Fibroblast of lung (primary cell): ENCODE measurements at places on chromosomes 16 and 17. TPM values are rescaled to one million over a fixed set of nuclear protein-coding genes. Genes with fewer than 3 reads are reported as not detected.

Gene VAT1L
- total RNA-seq: 15.7 and 86.9 TPM in 2 replicates

Gene SPNS3
- not detected in 2 replicates for total RNA-seq

Gene MRM3
- total RNA-seq: 17.5 and 21.1 TPM in 2 replicates

Gene NDUFB10
- total RNA-seq: 149 TPM in 2 replicates

Gene PLSCR3
- 18.7 and 25.4 TPM in 2 replicates for total RNA-seq

Gene UBALD2
- total RNA-seq: 2.6 and 7.3 TPM in 2 replicates

DNA sequence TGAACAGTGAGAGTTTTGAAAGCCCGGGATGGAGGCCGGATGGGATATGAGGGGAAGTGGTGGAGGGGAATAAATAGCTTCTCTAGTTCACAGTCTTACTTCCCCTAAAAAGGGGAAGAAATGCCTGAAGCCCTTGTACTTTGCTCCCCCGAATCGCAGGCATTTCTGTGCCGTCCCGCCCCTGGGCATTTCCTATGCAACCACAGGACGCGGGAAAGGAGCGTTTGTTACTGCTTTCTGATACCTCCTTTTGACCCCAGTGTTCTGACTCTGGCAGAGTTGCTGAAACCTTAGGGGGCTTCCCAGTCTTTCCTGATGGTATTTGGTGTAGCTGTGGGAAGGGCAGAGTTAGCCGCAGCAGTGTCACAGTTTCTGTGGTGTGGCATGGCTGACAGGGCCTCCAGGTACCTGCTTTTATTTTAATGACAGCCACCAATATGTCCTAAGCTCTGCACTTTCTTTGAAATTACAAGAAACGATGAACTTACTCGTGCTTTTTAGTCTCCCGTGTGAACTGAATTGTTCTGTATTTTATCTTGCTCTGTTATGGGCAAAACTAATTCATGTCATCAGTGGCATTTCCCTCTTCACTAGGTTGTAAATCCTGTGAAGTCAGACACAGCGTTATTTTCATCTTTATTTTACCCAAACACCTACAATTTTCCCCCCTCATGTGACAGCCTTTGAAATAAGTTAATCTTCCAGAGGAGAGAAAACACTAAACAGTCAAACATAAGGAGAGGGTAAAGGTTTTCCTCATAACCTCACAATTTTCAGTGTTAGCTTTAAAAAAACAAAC lies 27.1 kb downstream of the USP10 start:
- DNase-seq: no peak

- DNase-seq: no peak
Measured at GRCh38 chr17:60345233-60345632, 46.7 kb downstream of the USP32 start.

DNA sequence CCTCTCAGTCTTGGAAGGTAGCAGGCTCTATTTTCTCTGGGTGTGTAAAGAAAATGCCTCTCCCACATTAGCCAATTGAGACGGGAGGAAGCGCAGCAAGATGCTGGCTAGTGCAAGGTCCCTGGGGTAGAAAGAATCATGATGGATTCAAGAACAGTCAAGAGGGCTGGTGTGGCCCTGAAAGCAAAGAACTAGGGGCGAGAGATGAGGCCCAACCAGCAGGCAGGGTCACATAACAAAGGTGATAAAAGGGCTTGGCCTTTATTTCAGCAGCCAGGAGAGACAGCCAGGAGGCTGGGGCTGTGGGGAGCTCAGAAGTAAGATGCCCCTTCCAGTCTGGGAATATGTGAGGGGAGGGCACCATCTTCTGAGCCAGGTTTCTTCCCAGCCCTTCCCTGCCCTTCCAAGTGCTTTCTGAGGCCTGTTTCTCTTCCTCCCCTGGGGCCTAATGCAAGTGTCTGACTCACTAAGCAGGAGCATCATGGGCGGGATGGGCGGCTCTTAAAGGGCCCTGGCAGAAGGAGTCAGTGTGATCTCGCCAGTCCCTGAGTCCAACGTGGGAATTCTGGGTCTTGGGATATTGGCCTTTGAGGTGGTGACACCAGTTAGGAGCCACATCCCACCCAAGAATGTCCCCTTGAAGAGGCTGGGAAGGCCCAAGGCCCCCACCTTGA lies 3.9 kb upstream of the NLRC5 start:
- DNase-seq: peak; percentile 88

- no peak for DNase-seq
Measured at GRCh38 chr16:57946181-57946801, 24.6 kb downstream of the CNGB1 start.

- no peak for DNase-seq
Measured at GRCh38 chr17:7549401-7550055, 670 bp downstream of the TNFSF12 start.

GRCh38 chr16:13344001-13344400 lies 442.6 kb downstream of the SHISA9 start:
- DNase-seq: peak; percentile 42

DNA sequence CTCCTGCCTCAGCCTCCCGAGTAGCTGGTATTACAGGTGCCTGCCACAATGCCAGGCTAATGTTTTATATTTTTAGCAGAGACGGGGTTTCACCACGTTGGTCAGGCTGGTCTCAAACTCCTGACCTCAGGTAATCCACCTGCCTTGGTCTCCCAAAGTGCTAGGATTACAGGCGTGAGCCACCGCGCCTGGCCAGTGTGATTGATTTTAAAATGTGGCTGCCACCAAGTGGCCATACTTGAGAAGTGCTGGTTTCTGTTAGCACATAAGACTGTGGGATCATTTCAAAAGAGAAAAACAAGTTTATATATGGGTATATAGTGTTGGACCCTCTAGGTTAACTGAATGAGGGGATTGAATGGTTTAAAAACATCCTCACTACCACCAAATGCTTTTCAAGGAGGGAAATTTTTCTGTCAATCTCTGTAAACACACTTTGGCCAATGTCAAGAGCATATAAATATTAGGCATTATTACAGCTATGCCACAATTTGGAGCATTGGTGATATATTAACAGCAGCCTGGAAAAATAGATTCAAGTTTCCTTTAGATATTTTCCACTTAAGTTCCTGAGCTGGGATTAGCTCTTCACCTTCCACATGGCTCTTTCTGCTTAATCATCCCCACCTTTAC lies 13.5 kb upstream of the DHRS13 start:
- peak; percentile 25 for DNase-seq

DNA sequence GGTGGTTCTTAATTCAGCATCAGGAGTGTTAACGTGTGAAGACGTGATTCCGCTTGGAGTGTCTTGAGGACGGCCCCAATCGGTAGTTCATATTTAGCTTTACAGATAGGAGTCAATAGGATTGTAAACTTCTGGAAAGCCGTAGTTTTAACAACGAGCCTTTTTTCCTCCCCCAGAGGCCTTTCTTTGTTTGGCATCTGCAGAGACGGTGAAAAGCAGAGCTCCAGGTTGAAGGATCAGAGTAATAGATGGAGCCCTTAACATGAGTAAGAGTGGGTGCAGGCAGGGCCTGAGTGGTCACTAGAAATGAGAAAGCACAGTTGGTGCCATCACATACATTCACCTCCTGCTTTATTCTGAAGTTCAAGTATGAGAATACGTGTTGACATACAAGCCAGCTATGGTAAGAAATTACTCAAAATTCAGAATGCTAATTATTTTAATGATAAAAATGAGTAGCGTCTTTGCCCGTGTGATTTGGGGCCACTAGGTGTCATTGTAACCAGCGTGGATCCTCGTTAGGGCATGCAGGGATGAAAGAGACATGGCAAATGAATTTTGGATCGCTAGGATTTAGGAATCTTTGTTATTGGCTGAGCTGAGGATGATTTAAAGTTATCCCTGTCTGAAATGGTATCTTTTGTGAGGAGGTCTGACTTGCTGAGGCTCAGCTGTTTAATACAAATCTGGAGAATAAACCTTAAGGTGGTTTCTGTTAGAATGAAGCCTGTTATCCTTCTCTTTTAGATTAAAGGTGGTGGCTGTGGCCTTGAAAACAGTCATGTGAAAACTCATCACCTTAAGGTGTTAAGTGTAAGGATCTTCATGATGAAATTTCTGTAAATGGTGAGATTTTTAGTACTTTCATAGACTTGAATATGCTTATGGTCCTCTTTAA lies 18.6 kb downstream of the PRCD start:
- peak; percentile 18 for DNase-seq

DNA sequence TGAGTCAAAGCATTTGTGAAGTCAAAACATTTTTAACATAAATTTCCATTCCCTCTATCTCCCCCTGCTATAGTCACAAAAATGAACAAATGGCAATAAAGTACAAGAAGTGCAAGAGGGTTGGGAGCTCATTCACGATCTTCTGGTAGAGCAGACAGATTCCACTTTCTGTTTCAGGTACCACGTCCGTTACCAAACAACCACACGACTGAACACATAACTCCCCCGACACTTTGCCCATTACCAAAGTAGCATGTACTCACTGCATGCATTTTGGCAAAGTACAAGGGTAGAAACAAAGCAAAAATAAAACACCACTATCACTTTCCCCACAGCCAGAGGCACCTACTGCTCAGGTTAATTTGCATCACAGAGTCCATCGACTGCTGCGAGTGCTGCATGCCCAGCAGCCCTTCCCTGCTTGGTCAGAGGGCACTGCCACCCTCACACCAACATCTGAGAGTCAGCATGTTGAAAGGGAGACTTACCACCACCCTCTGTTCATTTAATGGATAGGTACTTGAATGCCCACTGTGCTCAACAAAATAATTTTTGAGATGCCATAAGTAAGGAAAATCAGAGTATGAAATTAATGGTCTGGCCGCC lies 150.3 kb upstream of the AXIN2 start:
- DNase-seq: no peak

GRCh38 chr17:19398301-19399181 lies 11.6 kb upstream of the MFAP4 start:
- peak; percentile 79 for DNase-seq

DNA sequence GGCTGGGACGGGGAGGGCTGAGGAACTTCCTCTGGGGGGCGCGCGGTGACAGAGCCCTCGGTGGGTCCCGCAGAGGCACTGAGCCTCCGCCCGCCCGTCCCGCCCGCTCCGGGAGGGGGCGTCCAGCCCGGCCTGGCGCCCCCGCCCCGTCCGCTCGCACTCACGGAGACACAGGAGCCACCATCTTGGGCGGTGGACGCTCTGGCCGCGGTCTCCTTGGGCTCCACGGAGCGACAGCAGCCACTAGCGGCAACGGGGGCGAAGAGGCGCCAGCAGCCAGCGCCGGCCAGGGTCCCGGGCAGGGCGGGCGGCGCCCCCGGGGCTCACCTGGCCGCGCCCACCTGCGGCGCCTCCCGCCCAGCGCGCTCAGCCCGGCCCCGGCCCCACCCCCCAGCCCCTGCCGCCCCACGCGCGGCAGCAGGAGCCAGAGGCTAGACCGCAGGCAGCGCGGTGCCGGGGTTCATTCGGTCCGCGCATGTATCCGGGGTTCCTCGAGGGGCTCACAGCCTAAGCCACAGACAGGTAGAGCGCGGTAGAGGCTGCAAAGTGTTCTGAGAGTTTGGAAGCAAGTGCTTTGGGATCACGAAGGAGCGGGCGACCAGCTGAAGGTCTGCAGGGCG lies at the start of gene C17orf113:
C17orf113 (minus strand) TSS at position 209 of the 620 bp plus-strand sequence. CDS start 7,225 bp downstream, outside the sequence.
- peak; percentile 22 for DNase-seq

DNA sequence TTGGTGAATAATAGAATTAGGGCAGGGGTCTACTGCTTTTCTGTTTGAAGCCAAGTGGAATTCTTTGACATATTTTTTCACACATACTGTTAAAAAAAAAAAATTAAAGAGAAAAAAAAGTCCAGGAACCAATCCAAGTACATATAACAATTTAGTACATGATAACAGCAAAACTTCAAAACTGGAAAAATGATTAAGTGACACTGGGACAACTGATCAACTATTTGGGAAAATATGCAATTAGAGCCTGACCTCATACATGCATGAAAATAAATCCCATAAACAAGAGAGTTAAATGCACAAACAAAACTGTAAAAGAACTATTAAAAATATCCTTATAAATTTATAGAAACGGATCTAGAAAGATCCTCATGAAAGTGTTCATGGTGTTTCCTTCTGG lies 27.7 kb downstream of the BRIP1 start:
- DNase-seq: no peak

DNA sequence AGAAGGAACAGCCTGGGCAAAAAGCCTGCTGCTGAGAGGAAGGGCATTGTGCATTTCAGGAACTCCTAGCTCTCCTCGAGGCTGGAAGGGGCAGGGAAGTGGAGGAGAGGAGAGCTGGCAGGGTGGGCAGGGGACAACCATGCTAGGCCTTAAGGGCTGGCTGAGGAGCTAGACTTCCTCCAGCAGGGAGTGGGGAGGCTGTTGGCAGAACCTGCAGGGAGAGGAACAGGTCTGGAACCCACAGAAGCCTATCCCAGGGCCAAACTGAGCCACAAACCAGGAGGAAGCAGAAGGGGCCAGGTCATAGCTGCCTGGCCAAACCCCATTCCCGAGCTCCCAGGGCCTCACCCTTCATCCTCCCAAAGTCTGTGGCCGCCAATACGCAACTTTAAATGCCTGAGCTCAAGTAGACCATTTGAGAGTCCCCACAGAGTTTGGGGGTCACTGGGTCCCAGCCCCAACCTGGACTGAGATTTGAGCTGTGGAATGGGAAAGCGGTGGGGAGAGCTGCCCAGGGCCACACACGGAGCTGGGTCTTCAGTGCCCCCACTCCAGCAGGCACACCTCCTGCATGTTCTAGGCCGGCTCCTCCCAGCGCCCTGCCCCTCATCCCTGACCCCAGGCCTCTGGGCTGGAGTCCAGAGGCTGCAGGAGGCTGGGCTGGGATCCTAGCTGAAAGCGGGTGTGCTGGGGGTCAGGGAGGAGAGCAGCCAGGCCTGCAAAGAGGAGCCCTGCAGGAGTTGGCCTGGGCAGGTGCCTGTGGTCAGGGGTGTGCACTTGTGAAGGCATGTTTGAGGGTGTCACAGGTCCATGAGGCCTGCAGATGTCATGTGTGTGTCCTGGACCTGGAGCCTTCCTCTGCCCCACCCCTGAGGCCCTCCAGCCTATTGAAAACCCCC lies 4.5 kb downstream of the CDH5 start:
- DNase-seq: no peak

- DNase-seq: peak; percentile 53
Measured at GRCh38 chr16:86508028-86508946, 2.0 kb upstream of the FOXF1 start.

DNA sequence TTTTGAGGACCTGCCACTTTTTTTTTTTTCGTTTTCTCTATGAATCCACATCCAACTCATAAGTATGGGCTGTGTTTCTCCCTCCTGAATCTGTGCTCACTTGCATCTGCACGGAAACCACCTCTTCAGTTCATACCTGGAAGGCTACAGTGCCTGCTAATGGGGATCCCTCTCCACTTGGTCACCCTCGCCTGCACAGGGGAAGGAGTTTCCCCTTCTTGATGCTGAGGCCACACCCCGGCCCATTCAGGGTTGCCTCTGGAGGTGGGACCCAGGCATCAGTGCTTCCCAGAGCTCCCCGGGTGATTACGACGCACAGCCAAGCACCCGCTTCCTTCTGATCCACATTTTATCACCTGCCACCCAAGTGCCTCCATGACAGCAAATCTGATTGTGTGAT lies 85.9 kb upstream of the TBC1D3K start:
- no peak for DNase-seq
